Nucleus accumbens (tissue), 56 donors: ENCODE measurements at places on chromosomes 1 and 21.

- DNase-seq = no peak
These were observed 373.1 kb upstream of the CXADR start for GRCh38 chr21:17139696-17140095.

- no peak for DNase-seq
These were observed 201.9 kb downstream of the CACNA1E start for GRCh38 chr1:181685211-181685610.

DNA sequence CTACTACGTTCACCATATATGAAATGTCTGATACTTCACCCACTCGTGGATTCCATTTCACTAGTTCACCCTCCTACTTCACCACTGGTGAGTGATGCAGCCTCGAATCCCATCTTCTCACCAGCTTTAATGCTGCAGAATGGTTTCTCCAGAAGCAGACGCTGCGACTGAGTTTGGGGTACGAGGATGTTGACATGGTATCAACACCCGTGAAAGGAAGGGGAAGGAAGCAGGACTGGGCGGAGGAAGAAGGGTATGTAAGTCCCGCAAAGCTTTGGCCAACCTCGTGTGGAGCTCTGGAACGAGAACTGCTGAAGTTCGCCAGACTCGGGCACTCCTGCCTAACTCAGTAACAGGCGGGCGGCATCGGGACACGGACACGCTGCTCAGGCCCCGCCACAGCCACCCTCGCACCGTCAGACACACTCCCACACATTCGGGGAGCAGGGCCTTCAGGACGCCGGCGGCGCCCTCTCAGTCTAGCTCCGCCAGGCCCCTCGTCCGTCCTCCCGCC is 833 bp upstream of the DIP2A start:
- DNase-seq = peak; percentile 73

- no peak for DNase-seq
These were observed 32.8 kb downstream of the ELK4 start for GRCh38 chr1:205598841-205599668.

- no peak for DNase-seq
These were observed 45.6 kb downstream of the FLVCR1 start for GRCh38 chr1:212903664-212904063.

DNA sequence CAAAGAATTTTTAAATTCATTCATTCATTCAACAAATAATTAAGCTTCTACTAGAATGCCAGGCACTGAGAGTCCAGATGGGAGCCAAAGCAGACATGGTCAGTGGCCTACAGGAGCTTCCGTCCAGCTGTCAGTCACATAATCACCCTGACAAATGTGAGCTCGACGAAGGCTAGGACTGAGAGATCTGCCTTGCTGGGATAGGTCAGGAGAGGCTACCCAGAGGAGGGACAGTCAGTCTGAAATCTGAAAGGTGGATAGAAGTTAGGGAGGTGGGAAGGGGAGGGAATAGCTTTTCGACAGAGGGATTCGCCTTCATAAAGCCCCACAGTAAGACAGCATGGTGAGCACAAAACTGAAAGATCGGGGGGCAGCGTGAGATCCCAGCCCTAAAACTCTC is 8.3 kb downstream of the EPHX1 start:
- no peak for DNase-seq

DNA sequence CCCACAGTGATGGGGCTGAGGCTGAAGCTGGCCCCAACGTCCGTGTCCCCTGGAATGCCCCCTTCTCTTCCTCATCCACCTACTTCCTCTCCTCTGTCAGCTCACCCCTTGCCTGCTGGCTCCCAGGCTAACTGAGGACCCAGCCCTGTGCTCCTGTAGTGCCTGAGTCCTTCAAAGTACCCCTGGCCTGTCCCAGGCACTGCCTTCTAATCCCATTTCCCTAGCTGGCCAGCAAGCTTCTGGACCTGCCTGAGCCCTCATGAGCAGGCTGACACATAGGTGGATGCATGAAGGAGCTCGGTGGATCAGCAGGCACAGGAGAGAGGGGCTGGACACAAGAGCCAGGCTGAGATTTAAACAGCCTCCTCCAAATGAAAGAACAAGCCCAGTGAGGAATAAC is 650.8 kb downstream of the NPHP4 start:
- no peak for DNase-seq

DNA sequence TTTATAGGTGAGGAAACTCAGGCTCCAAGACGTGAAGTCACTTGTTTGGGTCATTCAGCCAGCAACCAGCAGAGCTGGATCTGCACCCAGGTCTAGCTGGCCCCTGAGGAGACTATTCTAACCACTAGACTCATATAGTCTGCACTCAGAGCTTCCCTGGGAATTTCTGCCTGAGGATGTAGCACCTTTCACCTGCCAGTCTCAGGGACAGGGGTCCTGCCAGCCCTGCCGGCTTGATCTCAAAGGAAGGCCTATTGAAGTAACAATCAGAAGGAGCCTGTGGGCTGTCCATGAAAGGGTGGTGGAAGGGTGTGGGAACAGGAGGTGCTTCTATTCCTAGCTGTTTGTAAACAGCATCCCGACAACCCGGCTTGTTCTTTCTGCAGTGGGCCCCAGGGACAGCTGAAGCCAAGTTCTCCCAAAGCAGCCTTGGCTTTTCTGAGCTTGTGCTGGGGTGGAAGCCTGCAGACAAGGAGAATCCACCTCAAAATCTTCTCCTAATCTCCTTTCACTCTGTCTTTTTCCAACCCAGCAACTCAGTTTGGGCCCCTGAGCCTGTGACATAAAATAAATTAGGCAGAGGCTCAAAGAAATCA is 7.8 kb downstream of the LMOD1 start:
- no peak for DNase-seq

GRCh38 chr1:192831706-192832355 is 23.0 kb downstream of the RGS2 start:
- no peak for DNase-seq

- DNase-seq = no peak
These were observed 2.0 kb downstream of the RCC1 start for GRCh38 chr1:28507646-28508434.

DNA sequence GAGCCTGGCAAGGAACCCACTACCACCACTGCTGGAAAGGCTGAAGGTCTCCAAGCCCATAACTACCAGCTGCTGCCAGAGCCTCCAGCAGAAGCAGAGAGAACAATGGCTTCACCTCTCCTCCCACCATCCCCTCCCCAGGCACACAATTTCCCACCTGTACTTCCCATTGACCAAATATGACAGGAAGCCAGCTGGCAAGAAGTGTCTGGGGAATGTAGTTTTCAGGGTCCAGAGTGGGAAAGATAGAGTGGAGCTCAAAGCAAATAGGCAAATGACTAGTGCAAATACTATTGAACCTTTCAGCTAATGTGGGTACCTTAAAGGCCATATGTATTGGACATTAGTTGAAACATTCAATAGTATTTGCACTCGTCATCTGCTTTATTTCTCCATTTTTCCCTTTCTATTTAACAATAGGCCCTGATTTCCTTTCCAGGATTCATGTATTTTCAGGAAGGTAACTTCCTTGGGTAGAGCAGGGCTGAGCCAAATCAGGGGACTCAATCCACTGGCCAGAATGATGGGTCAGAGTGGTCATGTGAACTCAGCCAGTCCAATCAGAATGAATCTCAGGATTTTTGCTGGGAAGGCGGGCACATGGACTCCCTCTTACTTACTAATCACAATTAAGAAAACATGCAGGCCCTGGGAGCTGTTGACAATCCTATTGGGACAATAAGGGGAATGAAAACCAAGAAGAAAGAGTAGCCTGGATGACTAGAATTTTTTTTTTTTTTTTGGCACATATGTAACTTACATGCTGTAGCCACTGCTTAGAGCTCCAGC is 12.1 kb upstream of the NFYC start:
- DNase-seq = no peak

- no peak for DNase-seq
These were observed 996 bp downstream of the CNIH4 start for GRCh38 chr1:224357626-224358124.

GRCh38 chr1:21937372-21938121 is 437 bp upstream of the HSPG2 start:
- peak; percentile 75 for DNase-seq

DNA sequence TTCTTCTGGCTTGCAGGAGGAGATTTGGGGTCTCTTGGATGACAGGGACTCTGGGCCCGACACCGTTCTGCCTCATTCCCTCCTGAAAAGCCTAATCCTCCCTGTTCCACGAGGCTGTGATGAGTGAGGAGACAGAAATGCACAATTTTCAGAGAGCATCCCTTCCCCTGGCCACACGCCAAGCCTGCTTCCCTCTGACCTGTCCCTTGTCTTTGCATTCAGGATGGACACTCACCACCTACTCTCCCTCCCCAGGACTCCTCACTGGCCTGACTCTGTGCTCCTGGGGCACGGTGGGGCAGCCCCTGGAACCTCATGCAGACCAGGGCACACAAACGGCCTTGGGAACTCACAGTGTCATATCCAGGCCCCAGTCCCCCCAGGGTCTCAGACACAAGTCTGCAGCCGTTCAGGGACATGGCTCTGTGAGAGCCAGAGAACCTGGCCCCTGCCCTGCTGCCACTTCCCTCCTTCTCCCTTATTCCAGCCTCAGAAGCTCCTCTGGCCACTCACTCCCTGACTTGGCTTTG is 3.5 kb upstream of the PRAMEF12 start:
- DNase-seq = no peak

- no peak for DNase-seq
These were observed 55.5 kb upstream of the FOXO6 start for GRCh38 chr1:41305576-41306363.

DNA sequence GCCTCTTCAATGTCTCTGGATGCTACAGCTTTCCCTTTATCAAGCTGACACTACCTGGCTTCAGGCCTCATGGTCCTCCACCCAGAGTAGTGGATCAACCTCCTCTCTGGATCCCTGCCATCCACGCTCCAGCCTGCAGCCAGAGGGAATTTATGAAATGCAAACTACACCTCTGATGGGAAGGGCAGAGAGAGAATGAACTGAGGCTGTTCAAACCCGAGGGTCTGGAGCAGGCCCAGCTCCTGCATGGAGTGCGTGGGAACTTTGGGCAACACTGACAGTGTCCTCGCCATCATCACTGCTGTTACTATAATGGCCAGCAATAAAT is 157.8 kb downstream of the TRABD2B start:
- no peak for DNase-seq

- no peak for DNase-seq
These were observed 62.0 kb upstream of the COL6A1 start for GRCh38 chr21:45919593-45919992.

DNA sequence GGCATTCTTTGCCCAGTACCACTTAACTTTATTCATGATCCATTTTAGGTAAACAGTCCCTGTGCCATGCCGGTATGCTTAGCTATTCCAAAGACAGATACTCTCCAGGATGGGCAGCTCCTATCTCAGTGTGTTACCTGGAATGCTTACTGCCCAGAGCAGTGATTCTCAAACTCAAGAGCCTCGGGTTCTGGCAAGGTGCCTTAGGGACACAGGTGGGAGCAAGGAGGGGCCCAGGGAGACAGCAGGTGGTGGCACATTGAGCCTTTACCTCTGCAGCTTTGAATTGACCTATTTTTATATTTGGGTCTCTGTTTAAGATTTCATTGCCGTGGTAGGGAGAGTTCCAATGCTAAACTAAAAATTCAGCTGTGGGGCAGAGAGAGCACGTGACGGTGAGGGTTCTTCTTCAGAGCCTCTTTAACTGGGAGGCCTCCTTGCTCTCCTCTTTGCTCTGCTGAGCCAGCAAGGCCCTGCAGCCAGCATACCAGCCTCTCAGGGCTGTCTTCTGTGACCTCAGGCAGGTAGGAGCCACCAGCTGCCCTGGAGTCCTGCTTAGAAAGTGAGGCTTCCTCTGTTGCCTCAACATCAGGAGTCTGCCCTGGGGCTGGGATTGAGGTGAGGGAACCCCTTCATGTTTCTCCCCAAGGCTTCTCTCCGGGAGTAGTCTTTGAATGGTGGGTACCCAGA is 20.2 kb downstream of the PHGDH start:
- DNase-seq = no peak

- DNase-seq = no peak
These were observed 19.8 kb downstream of the ATP6V1G3 start for GRCh38 chr1:198520524-198521254.

GRCh38 chr1:48726139-48726538 is 50.6 kb downstream of the BEND5 start:
- DNase-seq = no peak

- DNase-seq = no peak
These were observed 34.2 kb upstream of the TMEM125 start for GRCh38 chr1:43235451-43236121.

- no peak for DNase-seq
These were observed 64.1 kb downstream of the ACTL8 start for GRCh38 chr1:17819129-17819802.

DNA sequence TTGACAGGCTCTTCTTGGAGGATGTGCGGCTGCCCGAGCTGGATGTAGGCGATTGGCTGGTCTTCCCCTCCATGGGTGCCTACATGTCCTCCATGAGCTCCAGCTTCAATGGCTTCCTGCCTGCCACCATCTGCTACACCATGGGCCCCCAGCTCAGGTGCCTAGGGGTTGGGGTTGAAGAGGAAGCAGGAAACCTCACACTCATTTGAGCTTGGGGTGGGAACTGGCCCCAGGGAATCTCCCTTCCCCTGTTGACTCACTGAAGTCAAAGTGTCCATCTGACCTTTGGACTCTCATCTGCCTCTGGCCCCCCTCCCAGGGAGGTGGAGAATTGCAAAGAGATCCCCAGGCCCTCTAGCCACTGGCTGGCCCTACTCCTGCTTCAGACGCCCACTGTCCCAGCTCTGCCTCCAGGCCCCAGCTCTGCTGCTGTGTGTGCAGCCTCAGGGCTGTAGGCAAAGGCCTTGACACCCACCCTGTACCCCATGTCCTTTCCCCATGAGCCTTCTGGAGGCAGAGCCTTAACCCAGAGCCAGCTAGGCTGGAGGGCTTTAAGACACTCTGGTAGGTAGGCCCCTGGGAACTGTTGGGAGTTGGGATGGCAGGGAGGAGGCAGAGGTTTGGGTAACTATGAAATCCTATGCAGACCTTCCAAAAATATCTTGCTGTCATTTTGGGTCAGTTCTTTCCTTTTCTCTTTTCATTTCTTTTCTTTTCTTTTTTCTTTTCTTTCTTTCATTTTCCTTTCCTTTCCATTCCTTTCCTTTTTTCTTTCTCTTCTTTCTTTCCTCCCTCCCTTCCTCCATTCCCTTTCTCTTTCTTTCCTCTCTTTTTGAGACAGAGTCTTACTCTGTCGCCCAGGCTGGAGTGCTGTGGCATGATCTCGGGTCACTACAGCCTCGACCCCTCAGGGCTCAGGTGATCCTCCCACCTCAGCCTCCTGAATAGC is 66.9 kb upstream of the TINAGL1 start:
- DNase-seq = no peak

DNA sequence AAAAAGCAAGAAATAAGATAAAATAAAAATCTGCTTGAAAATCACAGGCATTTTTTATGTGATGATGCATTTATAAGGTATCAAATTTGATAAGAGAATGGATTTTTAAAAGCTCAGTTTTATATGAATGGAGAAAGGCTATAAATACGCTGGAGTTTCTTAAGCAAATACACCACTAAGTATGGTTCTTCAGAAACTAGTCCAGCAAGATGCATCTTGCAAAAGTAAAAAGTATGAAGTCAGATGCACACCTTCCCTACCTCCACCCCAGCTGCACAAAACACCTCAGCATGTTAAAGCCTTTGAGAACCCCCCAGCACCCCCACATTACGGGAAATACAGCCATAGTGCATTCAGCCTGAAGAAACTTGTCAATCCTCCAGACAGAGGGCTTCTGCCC is 143.1 kb upstream of the PROX1 start:
- no peak for DNase-seq

GRCh38 chr1:10208537-10208936 is 1.8 kb upstream of the KIF1B start:
- DNase-seq = no peak
